ENCODE measurements at places on chromosomes 2 and 18. TPM values are rescaled to one million over a fixed set of nuclear protein-coding genes. Genes with fewer than 3 reads are reported as not detected.

RFTN2 gene
- total RNA-seq: 1.5 TPM

DNA sequence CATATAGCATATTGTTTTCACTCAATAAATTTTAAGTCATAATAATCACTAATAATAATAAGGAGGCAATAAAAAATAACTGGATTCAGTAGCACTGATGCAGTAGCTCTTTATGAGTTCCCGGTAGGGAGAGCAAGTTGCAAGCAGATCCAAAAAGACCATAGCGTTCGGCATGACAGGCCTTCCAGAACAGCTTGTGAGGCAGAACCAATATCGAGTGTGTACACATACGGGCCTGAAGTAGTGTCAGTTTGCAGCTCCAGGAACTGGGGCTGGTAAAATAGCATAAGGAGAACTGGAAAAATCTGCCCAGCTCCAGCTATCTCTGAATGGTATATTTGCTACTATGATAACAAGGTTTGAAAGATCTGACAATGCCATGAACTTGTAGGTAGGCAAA is 1607.8 kb upstream of the PIK3C3 start:
- ATAC-seq: no peak

PRSS56 gene
- not detected for total RNA-seq

DNA sequence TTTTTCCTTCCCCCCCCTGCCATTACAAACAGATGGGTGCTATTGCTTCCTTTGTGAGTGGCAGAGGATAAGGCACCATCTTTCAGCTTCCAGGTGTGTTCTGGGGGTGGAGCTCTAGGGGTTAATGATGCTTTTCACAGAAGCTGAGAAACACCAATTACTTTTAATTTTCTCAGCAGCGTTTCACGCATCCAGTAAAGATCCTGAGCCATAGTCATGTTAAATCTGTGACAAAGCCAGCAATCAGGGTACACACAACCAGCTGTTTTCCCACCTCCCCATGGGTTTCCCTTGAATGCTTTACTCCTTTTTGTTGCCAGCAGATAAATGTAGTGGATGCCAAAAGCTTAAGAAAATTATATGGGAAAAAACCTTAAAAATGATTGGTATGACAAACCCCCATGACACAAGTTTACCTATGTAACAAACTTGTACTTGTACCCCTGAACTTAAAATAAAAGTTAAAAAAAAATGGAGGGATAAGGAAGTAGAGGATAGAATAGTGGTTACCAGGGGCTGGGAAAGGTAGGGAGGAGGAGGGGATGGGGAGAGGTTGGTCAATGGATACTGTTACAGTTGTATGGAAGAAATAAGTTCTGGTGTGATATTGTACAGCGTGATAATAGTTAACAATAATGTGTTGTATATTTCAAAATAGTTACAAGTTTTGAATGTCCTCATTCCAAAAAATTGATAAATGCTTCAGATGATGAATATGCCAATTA is 70.0 kb downstream of the ACOXL start:
- ATAC-seq: no peak

GRCh38 chr2:230990899-230991150 is 5.1 kb upstream of the SPATA3 start:
- ATAC-seq: no peak

GRCh38 chr18:43160509-43160908 is 45.0 kb upstream of the RIT2 start:
- ATAC-seq: no peak

GRCh38 chr2:19362094-19362754 is 3.8 kb upstream of the OSR1 start:
- no peak for ATAC-seq

DNA sequence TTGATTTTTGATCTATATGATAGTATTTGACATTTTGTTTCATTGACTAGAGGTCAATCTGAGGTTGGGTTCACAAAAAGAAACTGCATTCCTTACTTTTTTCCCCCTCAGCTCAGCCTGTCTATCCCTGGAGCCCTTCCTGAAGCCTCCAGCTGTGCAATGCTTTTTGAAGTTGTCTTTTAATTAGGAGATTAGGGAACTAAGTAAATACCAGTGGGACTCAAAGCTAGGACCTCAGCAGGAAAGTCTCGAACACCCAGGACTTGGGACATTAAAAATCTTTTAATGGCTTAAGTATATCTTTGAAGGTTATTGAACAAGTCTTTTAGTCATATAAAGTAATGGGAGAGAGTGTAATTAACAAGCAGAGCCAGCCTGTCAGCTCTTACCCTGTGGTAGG is 220.2 kb downstream of the PDE11A start:
- ATAC-seq: no peak

GRCh38 chr2:219447242-219448098 is 12.8 kb downstream of the SPEG start:
- ATAC-seq: no peak

DNA sequence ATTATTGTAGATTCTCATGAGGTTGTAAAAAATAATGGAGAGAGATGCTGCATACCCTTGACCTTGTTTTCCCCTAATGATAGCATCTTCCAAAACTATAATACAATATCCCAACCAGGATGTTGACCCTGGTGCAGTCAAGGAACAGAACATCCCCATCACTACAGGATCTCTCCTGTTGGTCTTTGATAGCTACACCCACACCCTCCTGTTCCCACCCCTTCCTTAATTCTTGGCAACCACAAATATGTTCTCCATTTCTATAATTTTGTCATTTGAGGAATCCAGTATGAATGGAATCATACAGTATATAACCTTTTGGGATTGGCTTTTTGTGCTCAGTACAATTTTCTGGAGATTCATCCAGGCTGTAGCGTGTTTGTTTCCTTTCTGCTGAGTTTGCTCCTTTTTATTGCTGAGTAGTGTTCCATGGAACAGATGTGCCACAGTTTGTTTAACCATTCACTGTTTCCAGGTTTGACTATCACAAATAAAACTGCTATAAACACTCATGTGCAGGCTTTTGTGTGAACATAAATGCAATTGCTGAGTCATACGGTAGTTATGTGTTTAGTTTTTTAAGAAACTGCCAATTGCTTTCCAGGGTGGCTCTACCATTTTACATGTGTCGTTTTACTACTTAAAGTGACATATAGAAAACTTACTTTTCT is 22.2 kb downstream of the MCFD2 start:
- no peak for ATAC-seq

GRCh38 chr2:172922306-172922705 is 153.3 kb upstream of the MAP3K20 start:
- no peak for ATAC-seq

LYPD6B gene
- total RNA-seq: 3.2 TPM

- no peak for ATAC-seq
Measured at GRCh38 chr2:235611349-235611748, 117.5 kb downstream of the AGAP1 start.

CKAP2L gene
- 14.0 TPM for total RNA-seq

- ATAC-seq: no peak
Measured at GRCh38 chr18:60411715-60412114, 39.1 kb upstream of the MC4R start.

- no peak for ATAC-seq
Measured at GRCh38 chr2:23293063-23293462, 91.9 kb upstream of the KLHL29 start.

DNA sequence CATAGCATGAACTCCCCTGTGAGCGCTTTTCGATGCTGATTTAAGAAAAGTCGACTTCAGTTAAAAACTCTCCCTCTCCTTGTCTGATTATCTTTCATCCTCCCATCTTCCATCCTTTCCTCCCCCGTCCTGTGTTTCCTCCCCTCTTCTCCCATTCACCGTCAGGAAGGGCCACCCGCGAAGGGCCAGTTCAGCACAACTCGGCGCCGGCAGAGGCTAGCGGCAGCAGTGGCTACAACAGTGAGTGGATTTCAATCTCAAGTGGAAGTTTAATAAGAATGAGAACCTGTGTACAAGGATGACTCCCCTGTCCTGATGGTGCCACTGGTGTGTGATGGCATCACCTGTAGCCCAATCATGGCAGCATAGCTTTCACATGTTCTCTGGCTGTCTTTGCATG is 106.9 kb downstream of the PRKRA start:
- ATAC-seq: no peak

DDX18 gene
- 31.1 TPM for total RNA-seq

- ATAC-seq: no peak
Measured at GRCh38 chr2:182066400-182067087, 80.9 kb downstream of the PPP1R1C start.

DNA sequence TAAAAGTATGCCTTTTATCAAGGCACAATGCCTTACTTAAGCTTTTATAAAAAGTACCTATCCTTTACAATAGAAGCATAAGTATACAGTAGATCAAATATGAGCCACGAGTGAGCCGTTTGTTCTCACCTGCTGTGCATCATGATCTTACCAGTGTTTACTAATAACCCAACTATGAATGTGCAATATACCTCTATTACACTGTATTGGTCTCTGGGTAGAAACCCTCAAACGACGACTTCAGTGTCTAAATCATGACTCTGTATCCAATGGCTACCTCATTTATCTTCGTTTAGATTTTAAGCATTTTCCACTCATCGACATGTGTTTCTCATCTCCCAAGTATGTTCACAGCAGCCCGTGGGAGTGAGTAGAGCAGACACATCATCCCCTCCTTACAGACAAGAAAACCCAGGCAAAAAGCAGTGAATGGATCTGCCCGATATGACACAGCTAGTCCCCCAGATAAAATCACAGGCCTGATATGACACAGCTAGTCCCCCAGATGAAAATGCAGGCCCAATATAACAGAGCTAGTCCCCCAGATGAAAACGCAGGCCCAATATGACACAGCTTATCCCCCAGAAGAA is 279.8 kb downstream of the TNS1 start:
- ATAC-seq: no peak

GATA6 gene
- total RNA-seq: 0.32 TPM

DNA sequence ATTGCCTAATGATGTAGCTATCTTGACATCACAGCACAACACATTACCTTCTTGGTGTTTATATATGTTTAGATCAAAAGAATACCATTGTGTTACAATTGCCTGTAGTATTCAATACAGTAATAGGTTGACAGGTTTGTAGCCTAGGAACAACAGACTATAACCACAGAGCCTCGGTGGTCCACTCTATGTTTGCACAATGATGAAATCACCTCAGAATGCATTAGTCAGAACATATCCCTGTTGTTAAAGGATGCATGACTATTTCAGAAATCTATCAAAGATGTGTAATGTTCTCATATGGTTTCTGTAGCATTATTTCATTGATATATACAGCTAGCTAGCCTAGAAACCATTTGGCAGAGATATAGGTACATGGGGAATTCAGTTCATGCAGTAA is 8.9 kb downstream of the METTL5 start:
- no peak for ATAC-seq

STK17B gene
- total RNA-seq: 11.0 TPM

Data from esophagus mucosa (tissue), 1 donor.